Stimulated activated CD8-positive, alpha-beta memory T cell treated with anti-CD3 and anti-CD28 coated beads, Interleukin-4, amount 100 ng/mL, for 1 hour (primary cell): ENCODE measurements at places on chromosomes 5 and 9.

DNA sequence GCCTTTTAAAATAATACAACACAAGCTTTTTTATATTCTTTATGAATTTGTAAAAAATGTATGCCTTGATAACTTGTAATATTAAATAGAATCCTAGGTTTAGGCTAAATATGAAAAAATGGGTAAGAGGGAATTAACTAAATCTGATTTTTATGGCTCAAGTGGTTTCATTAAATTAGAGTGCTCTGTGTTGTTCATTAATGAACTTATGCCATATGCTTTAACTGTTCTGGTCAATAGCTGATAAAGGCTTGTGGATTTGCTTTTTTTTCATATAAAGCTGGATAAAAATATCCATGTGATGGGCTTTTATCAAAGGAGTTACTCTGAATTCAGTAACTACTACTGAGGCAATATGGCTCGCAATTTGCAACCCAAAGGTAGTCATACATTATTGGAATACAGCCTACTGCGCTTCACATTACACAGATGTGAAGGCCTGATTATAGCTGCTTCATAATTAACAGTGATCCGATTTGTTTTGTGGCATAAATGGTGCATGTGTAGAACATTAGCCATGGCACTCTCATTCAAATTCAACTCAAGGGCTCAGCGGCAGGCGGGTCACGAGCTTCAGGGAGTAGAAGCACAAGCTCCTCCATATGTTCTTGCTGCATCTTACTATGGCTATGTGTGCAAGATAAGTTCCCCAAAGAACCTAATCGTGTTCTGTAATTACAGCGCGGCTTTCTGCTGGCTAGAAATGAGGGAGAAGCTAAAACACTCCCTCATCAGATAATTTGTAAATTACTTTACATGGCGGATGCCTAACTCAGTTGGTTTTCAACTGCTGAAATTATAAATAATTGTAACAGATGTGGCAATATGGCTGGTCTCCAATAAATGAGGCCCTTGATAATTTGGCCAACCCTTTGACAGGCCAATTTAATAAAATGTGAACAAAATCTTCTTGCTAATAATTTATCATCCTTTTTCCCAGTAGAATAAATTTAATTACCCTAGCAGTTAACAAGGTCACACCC lies 188.3 kb downstream of the CNTLN start:
- no peak for DNase-seq

DNA sequence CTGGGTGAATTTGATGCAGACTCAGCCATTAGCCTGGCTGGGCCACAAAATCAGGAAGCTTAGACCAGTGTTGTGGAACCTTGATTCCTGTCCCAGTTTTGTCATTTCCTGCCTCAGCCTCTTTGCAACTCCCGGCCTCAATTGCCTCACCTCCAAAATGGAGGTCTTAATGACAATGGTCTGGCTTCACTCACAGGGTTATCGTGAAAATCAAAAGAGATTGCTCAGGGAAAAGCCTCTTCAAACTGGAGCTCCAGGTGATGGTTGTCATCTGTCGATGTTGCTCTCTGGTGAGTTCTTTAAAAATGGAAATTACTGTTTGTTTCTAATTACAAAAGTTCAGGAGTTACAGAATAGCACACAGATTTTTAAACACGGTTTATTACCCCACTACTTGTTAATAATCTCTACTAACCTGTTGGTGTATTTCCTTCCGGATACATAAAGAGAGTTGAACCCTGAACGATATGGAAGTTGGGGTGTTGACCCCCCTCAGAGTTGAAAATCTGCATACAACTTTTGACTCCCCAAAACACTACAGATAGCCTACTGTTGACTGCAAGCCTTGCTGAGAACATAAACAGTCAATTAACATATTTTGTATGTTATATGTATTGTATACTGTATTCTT lies 109.9 kb upstream of the CPEB4 start:
- no peak for DNase-seq

GRCh38 chr9:126667190-126668055 lies 53.7 kb downstream of the LMX1B start:
- no peak for DNase-seq

GRCh38 chr5:178548746-178549145 lies 41.4 kb downstream of the COL23A1 start:
- DNase-seq, result no peak

- DNase-seq, result no peak
Measured at GRCh38 chr9:15253786-15254185, 53.2 kb downstream of the TTC39B start.

DNA sequence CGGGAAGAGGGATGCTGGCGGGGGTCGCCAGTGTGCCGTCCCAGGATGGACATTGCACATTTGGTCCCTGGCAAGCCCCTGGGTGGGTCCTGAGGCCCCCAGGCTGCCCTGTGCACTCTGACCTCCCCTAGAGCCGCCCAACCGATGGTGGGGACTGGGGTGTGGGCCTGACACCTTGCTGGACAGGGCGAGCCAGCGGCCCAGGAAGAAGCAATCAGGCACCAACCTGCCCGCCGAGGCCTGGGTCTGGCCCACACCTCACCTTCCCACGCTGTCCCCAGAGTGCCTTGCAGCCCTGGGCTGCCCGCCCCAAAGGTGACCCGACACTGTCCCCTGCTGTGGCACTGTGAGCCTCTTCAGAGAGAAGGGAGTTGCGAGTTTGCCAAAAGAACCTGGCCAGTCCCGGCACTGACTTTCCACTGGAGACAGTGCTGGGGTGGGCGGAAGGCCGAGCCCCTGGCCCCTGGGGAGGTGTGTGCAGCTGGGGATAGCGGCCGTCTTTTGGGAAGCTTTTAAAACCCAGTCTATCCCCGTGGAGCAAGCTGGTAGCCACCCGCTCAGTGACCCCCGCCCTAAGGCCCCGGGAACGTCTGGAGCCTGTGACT lies 12.0 kb upstream of the NRARP start:
- no peak for DNase-seq

DNA sequence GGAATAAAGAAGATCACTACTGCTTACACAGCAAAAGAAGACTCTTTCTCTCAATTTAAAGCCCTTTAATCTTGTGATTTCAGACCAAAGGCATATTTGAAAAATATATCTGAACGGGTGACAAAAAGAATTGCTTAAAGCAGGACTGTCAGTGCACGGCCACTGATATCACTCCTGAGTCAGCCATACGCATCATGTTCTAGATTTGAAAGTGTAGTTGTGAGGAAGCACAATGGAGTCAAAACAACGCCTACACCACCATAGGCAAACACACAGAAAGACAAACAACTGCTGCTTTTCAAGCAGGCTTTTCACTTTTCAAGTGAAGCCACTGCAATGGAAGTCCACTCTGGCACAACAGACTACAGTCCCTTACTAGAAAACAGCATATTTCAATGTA lies 141.7 kb downstream of the AUH start:
- DNase-seq, result no peak

- no peak for DNase-seq
Measured at GRCh38 chr9:10228082-10228481, 384.7 kb downstream of the PTPRD start.

DNA sequence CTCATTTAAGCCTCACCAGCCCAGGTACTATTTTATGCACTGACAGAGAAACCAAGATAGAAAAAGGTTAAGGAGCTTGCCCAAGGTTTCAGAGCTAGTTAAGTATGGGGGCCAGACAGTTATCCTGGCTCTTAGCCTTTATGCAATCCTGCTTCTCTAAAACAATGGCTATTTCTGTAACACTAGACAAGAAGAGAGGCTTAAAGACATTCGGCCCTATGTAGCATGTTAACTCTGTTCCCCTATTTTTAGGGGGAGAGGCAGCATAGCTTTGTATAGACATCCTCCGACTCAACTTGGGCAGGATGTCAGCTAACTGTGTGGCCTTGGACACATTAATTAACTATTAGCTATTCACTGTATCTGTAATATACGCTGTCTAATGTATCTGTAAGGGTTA lies 54.6 kb downstream of the LHFPL2 start:
- no peak for DNase-seq

DNA sequence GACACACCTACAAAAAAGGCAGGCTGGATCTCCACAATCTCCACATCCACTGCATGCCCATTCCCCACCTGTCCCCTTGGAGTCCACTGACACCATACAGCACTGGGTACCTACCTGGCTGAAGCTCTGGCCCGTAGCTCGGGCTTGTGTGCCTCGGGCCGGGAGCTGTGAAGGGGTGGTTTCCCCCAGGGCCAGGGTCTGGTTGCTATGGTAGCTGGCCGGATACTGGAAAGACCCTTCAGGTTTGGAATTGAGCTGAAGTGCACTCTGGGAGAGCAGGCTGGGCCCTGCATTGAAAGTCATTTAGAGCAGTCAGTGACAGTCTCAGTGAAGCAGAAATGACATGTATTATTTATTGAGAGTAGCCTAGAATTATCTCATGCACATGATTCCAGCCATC lies 507.3 kb downstream of the CTNND2 start:
- no peak for DNase-seq

GRCh38 chr5:7364226-7364875 lies 31.6 kb upstream of the ADCY2 start:
- DNase-seq, result no peak

- DNase-seq, result no peak
Measured at GRCh38 chr5:111645303-111645838, 111.6 kb downstream of the NREP start.

GRCh38 chr9:254516-254915 lies 39.9 kb downstream of the DOCK8 start:
- no peak for DNase-seq

GRCh38 chr9:8356406-8356805 lies 556.8 kb upstream of the DMAC1 start:
- no peak for DNase-seq

GRCh38 chr9:94971378-94972131 lies 245.1 kb downstream of the AOPEP start:
- no peak for DNase-seq

DNA sequence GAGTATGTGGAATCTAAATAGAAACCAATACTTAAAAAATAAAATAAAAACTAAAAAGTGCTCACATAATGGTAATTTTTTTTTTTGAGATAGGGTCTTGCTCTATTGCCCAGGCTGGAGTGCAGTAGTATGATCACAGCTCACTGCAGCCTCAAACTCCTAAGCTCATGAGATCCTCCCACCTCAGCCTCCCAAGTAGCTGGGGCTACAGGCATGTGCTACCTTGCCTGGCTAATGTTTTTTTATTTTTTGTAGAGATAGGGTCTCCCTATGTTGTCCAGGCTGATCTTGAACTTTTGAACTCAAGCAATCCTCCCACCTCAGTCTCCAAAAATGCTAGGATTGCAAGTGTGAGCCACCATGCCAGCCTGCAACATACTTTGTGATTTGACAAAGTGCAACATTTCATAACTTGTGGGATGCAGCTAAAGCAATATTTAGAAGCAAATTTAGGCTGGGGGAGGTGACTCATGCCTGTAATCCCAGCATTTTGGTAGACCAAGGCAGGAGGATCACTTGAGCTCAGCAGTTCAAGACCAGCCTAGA lies 18.4 kb downstream of the AP3B1 start:
- no peak for DNase-seq

DNA sequence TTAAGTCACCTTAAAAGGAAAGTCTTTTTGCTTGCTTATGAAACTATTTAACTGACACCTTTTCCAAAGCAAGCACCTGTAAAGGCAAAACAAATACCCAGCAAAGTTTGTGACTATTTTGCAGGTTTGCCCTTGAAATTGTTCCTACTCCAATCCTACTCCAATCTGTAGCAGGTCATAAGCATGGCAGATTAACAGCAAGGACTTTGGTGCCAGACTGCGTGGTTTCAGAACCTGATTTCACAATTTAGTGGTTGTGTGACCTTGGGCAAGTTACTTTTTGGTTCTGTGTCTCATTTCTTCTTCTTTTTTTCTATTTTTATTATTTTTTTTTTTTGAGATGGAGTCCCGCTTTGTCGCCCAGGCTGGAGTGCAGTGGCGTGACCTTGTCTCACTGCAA lies 282.1 kb downstream of the RFX3 start:
- DNase-seq, result no peak

GRCh38 chr5:126354858-126355731 lies 68.1 kb upstream of the GRAMD2B start:
- DNase-seq, result no peak
